ENCODE measurements at places on chromosomes 5 and 9.

- no peak for DNase-seq
Observed at GRCh38 chr9:2180154-2180553, 165.0 kb downstream of the SMARCA2 start.

GRCh38 chr9:92492781-92493401, 10.6 kb upstream of the ASPN start:
- no peak for DNase-seq

DNA sequence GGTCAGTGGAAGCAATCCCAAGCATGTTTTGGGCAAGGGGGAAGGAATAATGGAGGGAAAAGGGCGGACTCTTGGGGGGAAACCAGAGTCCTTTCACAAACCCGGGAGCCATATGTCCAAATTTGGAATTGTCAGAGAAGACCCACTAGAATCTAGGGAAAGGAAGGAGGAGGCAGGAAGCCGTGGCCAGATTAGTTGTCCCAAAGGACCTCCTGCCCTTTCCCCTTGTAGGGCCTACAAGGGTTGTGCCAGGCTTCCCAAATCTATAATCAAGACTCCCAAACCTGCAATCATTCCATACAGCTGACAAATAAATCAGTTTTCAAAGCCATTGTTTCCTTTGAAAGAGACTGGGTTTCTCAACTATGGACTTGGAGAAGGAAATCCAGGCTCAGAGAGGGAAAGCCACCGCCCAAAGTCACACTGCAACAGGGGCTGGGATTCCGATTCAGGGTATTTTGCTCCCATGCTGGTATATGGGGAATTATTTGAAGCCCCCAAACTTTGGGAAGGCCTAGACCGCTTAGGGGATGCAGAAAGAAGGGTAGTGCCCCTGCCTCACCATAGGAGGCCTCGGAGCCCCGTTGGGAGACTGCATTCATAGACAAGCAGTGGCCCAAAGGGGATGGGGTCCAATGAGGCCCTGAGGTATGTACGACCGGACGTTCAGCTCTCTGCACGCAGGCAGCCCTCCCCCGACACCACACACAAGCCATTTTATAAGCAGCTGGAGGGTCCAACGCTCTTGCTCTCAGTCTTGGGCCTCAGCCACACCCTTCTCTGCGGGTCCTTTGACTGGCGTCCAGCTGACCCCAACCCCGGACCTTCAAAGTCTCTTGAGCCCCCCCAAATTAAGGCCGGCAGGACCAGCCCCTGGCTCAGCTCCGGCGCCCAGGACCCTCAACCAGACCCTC, 815 bp downstream of the ANXA6 start:
- DNase-seq: no peak

GRCh38 chr5:73856997-73857396, 231.0 kb downstream of the ARHGEF28 start:
- DNase-seq: no peak

DNA sequence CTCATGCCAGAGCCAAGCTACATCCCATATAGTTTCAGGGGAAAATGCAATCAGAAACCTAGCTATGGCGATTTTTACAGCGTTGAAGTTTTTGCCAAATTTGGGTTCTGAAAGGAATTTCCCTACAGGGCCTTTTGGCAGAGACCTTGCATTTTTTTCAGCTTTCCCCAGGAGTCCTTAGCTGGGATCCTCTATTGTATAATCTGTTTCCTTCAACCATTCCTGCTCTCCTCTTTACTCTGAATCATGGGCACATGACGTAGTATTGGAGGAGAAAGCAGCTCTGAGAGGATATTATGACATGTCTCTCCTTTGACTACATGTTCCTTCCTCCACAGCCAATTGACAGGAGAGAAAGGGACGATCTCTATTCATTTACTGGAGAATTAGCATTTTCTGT, 118.5 kb upstream of the ERCC6L2 start:
- no peak for DNase-seq

All from stimulated activated CD8-positive, alpha-beta memory T cell treated with anti-CD3 and anti-CD28 coated beads, Interleukin-15, amount 100 ng/mL, for 4 hours (primary cell).